ENCODE measurements at places on chromosomes 2 and 18.

- DNase-seq = no peak
Observed at GRCh38 chr18:63316612-63317555, 2.7 kb downstream of the BCL2 start.

GRCh38 chr18:10387399-10387798 is 67.0 kb upstream of the APCDD1 start:
- no peak for DNase-seq

- no peak for DNase-seq
Observed at GRCh38 chr2:67626656-67627055, 229.5 kb downstream of the ETAA1 start.

GRCh38 chr2:37250869-37251740 is 19.6 kb downstream of the NDUFAF7 start:
- DNase-seq = no peak

- no peak for DNase-seq
Observed at GRCh38 chr2:212843409-212844199, 305.0 kb upstream of the ERBB4 start.

DNA sequence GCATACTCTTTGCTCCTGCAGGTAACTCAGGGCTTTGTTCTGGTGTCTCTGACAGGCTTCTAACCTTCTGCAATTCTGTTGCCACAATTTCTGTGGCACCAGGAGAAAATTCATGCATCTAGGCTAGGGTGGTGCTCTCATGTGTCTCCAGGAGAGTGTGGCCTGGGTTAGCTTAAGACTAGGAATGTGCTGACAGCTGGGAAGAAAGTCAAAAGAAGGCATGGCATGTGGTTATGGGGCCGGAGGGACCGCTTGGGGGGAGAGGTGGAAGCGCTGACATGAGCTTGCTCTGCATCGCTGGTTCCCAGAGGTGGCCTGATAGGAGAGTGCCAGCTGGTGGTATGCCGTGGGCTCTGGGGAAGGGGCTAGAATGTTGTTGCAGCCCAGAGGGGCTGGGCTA is 173.3 kb upstream of the TNP1 start:
- DNase-seq = no peak

All from stimulated activated naive CD4-positive, alpha-beta T cell (primary cell).